ENCODE measurements at places on chromosomes 4 and X.

- no peak for DNase-seq
Observed at GRCh38 chr4:107654694-107655093, 65.3 kb downstream of the PAPSS1 start.

GRCh38 chrX:112043997-112044396 is 38.6 kb downstream of the TRPC5 start:
- DNase-seq = no peak

DNA sequence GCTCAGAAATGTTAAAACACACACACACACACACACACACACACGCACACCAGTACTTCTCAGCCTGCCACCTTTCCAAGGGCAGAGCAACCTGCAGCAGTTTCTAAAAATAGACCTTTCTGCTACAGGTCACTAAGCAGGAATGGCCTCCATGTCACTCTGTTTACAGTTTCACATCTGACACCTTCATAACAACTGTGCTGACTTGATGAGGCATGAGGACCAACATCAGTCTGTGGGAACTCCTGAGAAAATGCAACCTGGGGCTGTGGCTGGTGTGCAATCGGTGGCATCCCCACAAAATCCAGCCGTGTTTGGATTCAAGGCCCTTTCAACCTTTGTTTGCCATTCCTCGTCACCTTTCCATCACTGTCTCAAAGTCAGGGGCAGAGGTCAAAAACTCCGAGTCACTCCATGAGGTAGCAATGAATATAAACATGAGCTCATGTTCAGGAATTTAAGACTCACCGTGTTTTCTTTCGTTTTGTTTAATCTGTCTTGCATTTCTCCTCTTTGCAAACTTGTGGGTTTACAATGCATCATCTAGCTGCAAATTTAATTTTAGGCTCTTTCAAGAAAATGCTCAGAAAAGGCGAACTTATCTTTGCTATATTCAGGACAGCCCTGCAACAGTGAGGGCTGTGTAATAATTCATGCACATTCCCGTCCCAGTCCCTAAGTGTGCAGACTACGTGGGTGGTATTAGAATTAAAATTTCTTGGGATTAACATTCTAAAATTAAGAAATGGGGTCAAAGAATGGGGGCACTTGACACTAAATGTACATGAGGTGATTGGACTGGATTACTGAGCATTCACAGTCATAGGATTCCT is 135.3 kb downstream of the SHROOM3 start:
- DNase-seq = no peak

DNA sequence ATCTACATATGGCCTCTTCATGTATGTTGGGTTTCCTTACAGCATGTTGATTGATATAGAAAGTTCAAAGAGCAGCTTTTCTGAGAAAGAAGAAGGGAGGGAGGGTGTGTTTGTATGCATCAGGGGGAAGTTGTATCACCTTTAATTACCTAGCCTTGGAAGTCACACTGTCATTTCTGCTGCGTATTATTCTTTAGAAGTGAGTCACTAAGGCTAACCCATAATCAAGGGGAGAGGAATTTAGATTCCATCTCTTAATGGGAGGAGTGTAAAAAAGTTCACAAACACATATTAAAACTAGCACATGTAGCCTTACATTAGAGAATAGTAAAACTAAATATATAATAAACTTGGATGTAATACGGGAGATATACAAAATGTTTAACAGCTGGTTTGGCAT is 86.5 kb upstream of the CBLL2 start:
- no peak for DNase-seq

- DNase-seq = no peak
Observed at GRCh38 chrX:14038375-14039085, 8.8 kb upstream of the GEMIN8 start.
